ENCODE measurements at places on chromosomes 2 and 18.

- no peak for DNase-seq
These were observed 825.1 kb downstream of the SLC4A3 start for GRCh38 chr2:220452561-220452960.

- DNase-seq = no peak
These were observed 133.7 kb downstream of the MSH2 start for GRCh38 chr2:47536696-47537095.

- no peak for DNase-seq
These were observed 146.4 kb downstream of the GRB14 start for GRCh38 chr2:164474873-164475272.

DNA sequence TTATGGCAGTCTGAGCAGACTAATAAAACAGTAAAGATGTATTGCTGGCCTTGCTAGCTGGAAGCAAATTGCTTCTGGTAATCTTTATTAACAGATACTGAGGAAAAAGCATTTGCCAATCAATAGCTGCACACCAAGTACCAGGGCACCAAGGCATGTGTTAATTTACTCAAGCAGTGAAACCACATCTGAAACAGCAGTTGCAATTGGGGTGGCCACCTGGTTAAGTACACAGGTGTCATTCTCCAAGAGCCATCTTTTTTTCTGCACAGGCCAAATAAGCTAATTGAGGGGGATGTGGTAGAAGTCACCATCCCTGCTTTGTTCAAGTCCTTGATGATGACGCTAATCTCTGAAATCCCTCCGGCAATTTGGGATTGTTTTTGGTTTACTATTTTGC lies 8.6 kb upstream of the SEH1L start:
- DNase-seq = no peak

- no peak for DNase-seq
These were observed 16.9 kb downstream of the EML6 start for GRCh38 chr2:54740333-54740732.

DNA sequence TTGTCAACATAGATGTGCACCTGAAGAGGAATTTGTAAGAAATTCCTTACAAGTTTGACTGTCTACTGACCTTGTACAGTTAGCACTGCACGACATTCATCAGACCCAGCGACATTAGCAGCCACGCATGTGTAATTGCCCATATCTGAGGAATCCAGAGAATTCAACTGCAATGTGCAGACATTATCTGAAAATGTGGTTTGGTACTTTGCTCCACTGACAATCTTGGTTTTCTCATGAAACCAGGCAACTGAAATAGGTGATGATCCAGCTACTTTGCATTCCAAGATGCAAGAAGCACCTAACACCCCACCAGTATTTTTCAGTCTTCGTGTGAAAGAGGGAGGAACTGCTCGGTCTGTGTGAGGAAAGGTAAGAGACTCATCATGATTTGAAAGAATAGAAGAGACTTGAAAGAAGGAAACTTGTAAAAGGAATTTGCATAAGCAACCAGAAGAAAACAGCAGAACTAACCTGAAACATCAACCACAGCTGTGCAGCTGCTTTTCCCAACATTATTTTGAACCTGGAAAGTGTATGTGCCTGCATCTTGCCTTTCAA lies 83.4 kb downstream of the TTN start:
- DNase-seq = no peak
